ENCODE measurements at places on chromosomes 4 and X.

DNA sequence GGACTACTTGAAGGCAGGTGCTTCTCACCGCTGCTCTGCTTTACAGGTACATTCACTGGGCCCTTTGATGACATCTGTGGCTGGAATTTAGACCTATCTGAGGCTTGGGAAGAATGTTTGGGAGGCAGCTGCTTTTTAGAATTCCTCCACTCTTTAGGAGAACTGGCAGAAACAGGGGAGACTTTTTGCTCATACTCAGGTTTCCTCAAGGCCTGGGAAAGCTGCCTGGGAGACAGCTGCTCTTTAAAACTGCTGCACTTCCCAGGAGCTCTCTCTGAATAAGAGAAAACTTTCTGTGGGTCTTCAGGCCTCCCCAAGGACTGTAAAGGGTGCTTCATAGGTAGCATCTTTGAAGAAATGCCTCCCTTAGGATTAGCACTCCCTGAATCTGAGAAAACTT lies 14.3 kb downstream of the CT47C1 start:
- no peak for DNase-seq

DNA sequence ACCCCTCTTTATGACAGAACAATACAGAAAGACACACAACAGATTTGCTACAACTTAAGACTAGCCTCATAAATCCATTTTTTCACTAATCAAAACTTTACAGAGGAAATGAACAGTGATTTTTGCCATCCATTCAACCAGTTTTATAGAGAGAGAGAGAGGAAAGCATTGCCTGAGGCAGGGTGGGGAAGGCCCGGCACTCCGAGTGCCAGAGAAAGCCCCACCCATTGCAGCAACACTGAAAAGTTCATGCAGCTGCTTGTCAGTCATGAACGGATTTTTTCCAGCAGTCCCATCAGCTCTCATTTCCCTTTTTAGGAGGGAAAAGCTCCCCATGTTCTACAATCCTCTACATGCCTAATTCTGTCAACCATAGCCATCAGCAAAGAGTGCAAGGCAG lies 236.9 kb downstream of the CHIC1 start:
- DNase-seq = no peak

- DNase-seq = no peak
Measured at GRCh38 chr4:180150818-180151217, 2092.4 kb upstream of the TENM3 start.

GRCh38 chr4:77184974-77185373 lies 28.0 kb downstream of the CCNG2 start:
- DNase-seq = no peak

DNA sequence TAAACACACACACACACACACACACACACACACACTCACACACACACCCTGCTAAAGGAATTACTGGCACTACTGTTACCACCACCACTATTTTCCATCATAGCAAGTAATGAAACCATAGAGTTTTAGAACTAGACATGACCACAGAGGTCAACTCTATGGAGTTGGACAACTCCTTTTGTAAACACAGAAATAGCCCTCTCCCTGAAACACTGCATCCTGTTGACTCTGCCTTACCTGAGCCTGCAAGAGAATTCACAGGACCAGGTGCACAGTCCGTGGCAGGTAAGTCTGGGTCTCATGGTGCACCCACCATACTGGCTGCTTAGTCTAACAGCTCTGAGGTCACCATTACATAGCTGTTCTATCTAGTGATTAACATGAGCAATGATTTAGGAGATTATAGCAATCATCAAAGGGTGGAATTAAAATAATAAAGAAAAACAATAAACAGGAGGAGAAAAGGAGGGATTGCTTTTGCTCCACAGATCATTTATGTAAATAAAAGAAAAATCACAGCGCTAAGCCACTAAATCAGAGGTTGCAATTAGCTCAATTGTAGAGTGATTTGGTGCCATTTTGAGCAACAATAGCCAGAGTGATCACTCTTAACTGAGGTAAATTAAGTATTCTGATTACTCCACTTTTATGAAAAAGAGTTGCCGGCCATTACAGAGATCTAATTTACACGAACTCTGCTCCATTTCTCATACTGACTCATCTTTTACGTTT lies 340.0 kb upstream of the RASGEF1B start:
- no peak for DNase-seq

- peak; percentile 70 for DNase-seq
Measured at GRCh38 chrX:9327747-9328145, 137.1 kb upstream of the TBL1X start.

DNA sequence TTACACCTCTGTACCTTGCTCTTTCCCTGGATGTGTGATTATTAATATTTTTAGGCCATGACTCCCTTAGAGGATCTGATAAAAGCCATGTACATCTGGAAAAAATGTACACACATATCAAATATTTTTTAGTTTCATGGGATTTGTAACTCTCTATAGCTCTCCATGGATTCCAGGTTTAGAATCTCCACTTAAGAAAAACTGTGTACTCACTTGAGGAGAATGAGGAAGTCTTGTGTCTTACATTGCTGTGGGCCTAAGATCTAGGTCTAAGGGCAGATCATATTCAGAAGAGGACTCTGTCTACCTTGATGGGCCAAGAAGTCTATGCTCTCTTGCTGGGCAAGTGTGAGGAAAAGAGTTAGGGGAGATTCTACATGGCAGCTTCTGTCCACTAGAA lies 98.0 kb downstream of the RRAGB start:
- DNase-seq = no peak

DNA sequence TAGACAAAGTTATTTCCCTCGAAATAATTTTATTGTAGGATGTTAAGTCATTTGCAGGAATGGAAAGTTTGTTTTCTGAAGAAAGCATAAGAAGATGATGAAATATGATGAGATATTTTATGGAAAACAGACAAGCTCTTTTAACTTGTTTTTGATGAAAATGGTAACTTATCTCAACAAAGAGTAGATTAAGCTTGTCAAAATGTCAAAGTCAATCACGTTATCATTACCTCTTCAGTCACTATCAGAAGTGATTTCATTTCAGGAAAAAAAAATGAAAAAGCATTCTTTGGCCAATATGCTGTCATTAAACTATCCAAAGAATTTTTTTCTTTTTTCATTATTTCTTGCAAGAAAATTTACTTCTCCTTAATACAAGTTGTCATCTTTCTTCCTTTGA lies 221.0 kb upstream of the ANKRD50 start:
- no peak for DNase-seq

- no peak for DNase-seq
Measured at GRCh38 chrX:15515931-15516330, 15.3 kb downstream of the BMX start.

DNA sequence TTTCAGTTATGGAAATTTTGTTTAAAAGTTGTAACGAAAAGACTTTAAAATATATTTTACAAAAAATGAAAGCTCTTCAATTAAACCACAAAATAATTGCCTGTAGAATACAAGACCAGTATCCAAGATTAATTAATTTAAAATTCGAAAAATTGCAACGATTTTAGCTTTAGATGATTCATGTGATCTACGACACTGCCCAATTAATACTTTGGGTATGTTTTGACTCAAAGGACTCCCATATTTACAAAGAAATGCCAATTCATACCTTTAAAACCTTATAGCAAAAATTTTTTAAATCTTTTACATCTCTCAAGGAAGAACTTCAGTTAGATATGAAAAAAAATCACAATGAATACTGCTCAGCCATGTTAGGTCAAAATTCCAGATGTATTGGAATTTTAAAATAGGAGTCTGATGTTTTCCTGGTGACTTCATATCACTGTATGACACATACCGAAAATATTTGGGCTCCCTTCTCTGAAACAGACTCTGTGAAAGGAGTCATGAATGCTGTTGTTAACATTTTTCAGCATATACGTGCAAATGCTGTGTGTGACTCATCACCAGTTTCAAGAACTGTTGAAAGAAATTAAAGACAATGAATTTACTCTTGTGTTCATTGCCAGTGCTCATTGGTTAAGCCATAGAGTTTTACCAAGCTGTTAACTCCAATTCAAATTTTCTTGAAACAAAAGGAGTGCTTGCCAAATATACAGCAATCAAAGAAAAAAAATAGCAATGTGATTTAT lies 13.8 kb upstream of the SMS start:
- peak; percentile 92 for DNase-seq

DNA sequence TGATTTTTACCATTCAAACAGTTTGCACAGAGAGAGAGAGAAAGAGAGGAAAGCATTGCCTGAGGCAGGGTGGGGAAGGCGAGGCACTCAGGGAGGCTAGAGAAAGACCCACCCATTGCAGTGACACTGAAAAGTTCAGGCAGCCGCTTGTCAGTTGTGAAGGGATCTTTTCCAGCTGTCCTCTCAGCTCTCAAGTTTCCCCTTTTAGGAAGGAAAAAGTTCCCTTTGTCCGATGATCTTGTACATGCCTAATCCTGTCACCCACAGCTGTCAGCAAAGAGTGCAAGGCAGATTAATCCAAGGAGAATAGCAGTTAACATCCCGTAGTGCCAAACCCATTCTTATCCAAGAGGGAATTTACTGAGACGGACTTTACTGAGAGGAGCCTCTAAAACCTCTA lies 255.0 kb downstream of the MAGEB5 start:
- no peak for DNase-seq

DNA sequence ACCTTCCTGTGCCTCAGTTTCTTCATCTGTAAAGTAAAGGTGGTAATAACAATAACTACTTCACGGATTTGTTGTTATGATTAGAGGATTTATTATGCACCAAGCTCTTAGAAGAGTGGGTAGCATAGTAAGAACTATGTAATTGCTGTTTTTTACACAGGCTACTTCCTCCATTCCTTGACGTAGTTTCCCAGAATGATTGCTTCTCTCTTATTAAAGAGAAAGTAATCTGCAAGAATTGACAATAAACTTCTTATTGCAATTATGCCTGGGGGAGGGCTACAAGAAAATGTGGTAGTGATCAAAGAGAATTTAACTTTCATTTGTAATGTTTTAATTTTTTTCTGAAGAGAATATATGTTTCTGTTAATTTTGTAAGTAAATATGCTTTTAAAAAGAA lies 238.7 kb downstream of the GASK1B start:
- DNase-seq = no peak

- no peak for DNase-seq
Measured at GRCh38 chrX:136255541-136255940, 4.3 kb upstream of the MAP7D3 start.

DNA sequence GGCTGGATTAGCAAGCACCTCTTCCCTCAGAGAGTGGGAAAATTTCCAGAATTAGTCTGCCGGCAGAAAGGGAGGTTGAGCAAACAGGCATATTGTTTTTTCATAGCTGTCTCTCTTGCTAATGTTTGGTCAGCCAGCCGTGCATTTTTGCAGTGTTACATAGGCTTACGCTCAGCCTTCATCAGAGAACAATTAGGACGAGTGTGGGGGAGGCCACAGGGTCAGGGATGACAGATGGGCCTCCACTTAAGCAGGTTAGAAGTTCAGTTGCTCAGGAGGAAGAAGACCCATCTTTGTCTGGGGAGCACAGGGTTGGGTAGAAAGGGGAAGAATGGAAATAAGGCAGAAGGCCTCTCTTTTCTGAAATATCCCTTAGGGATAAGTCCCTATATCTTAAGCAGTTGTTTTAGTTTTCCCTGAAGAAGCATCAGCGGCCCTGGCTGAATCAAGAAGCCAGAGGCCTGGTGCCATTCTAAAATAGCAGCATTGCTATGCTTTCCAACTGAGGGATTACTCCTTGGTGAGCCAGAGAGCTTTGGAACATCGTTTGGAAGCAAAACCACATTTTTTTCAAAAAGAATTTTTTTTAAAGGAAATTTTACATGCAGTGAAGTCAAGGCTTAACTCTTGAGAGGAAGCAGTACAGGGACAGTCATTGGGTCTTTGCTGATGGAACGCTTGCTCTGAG lies 118.8 kb downstream of the SMIM20 start:
- no peak for DNase-seq

GRCh38 chr4:155789391-155789790 lies 30.6 kb downstream of the GUCY1B1 start:
- DNase-seq = no peak

- DNase-seq = no peak
Measured at GRCh38 chr4:58553031-58553430, 1442.8 kb upstream of the IGFBP7 start.

All from retinal pigment epithelial cell (primary cell).